Thyroid gland (tissue), 4 donors: ENCODE measurements at places on chromosomes 12 and 14.

DNA sequence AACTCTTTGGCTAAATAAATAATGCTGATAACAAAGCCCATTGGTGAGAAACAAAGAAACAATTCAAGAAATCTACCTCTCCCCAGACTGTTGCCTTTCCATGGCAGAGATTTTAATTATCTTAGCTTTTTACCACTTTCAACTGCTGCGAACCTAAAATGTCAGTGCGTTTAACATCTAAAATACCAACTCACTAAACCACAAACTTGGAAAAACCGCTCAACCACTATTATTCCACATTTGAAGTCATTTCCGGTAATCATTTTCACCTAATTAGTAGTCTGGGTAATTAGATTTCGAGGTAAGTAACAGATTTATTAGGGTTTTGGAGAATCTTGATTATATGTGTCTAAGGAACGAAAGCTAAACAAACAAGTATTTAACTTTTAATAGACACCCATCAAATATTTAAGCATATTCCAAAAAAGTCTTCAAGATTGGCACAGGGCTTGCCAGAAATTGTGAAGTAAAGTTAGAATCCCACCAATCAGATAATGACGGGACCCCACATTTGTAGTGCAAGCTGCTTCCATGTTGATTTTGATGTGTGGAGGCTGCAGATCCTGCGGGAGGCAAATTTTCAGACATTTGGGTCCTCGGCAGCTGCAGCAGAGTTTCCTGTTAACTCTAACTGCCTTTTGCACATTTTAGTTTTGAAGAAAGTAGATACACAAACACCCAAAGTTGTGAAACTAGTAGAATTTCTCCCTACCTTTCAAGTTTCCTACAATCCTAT, 4.1 kb downstream of the OTX2 start:
- no peak overlapping the region for H3K4me3 ChIP-seq
- DNase-seq = no peak
- peaks cover 17% of the 10 kb centered on the region for H3K4me1 ChIP-seq

GRCh38 chr12:120121766-120122293, 5.3 kb upstream of the RAB35 start:
- H3K27me3 ChIP-seq = no peaks in the 10 kb centered on the region
- no peak overlapping the region for H3K27ac ChIP-seq
- peaks cover 14% of the 10 kb centered on the region for H3K4me1 ChIP-seq
- H3K4me3 ChIP-seq = no peak overlapping the region

DNA sequence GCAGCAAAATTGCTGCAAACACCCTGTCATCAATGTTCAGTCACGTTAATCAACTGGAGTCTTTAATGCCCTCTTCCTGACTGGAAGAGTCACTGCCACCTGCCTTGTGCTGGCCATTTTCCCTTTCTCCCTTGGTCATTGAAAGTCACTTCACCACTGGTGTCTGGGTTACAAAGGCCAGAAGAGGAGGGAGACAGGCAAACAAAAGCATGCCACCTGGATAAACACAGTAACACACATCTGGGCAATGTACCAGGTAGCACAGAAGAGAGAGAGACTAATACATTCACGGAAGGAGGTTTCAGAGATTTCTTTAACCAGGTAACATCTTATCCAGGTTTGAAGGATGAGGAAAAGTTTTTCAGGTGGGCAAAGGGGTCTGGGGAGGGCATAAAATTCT, 32.7 kb downstream of the GPHB5 start:
- no peaks in the 10 kb centered on the region for H3K27me3 ChIP-seq
- no peak overlapping the region for H3K27ac ChIP-seq
- H3K4me1 ChIP-seq = no peaks in the 10 kb centered on the region
- no peak overlapping the region for H3K4me3 ChIP-seq
- DNase-seq = no peak

- no peaks in the 10 kb centered on the region for H3K4me1 ChIP-seq
- DNase-seq = no peak
- H3K36me3 ChIP-seq = no peaks in the 10 kb centered on the region
- no peaks in the 10 kb centered on the region for H3K27me3 ChIP-seq
Observed at GRCh38 chr12:111822886-111823285, 19.1 kb upstream of the MAPKAPK5 start.

DNA sequence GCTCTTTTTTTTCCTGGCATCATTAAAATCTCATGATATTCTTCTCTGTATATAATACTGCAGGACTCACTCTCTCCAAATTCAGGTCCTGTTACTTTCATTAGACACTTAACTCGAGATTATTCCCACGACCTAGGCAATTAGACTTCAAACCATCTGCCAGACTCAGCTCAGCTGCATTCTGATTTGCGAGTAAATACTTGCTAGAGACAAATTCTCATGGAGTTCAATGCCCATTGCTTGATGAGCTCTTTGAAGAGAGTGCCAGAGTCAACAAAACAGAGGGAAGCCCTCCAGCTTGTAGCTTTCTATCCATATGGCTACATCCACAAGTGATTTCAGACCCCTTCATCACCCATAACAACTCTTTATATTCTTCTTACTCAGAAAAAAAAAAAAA, 88.3 kb downstream of the GTF2A1 start:
- DNase-seq = no peak
- H3K36me3 ChIP-seq = no peaks in the 10 kb centered on the region
- H3K4me3 ChIP-seq = no peak overlapping the region
- no peaks in the 10 kb centered on the region for H3K27me3 ChIP-seq

- peaks cover 43% of the 10 kb centered on the region for H3K4me1 ChIP-seq
- no peaks in the 10 kb centered on the region for H3K36me3 ChIP-seq
- peak; percentile 85 for DNase-seq
- H3K27ac ChIP-seq = peak within 1 kb of the TSS; percentile 96
Observed at GRCh38 chr14:91113829-91114078, at the start of gene DGLUCY. DGLUCY (plus strand) TSS chr14:91114073; CDS start chr14:91160295, 46,222 bp downstream.

GRCh38 chr12:46908236-46908935, 82.6 kb upstream of the SLC38A4 start:
- no peaks in the 10 kb centered on the region for H3K36me3 ChIP-seq
- H3K4me3 ChIP-seq = no peak overlapping the region
- no peak for DNase-seq
- H3K4me1 ChIP-seq = no peaks in the 10 kb centered on the region

- no peaks in the 10 kb centered on the region for H3K36me3 ChIP-seq
- H3K27me3 ChIP-seq = no peaks in the 10 kb centered on the region
- no peaks in the 10 kb centered on the region for H3K4me1 ChIP-seq
- H3K27ac ChIP-seq = no peak overlapping the region
- no peak for DNase-seq
- H3K4me3 ChIP-seq = no peak overlapping the region
Observed at GRCh38 chr12:70217416-70217815, 25.8 kb upstream of the CNOT2 start.

GRCh38 chr12:128698301-128698972, 125.3 kb downstream of the SLC15A4 start:
- H3K4me1 ChIP-seq = no peaks in the 10 kb centered on the region
- H3K36me3 ChIP-seq = no peaks in the 10 kb centered on the region
- H3K4me3 ChIP-seq = no peak overlapping the region
- H3K27ac ChIP-seq = no peak overlapping the region

DNA sequence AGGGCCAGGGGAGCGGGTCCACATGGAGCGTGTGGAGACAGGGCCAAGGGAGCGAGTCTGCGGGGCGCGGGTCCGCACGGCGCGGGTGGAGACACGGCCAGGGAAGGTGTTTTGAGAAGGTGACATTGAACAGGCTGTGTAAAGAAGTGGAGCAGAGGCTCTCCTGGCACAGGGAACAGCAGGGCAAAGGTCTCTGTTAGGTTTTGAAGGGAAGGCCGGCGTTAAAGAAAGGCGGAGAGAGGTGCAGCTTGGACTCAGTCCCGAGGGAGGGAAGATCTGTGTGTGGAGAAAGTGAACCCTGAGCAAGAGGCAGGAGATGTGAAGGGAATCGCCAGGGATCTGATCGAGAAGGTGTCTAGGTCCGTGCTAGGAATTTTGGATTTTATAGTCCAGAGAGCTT, 1.8 kb downstream of the PXMP2 start:
- H3K4me3 ChIP-seq = no peak overlapping the region
- H3K27me3 ChIP-seq = no peaks in the 10 kb centered on the region
- H3K4me1 ChIP-seq = peaks cover 6% of the 10 kb centered on the region

- no peaks in the 10 kb centered on the region for H3K27me3 ChIP-seq
- H3K4me1 ChIP-seq = peaks cover 60% of the 10 kb centered on the region
- H3K36me3 ChIP-seq = peaks cover 11% of the 10 kb centered on the region
- no peak overlapping the region for H3K4me3 ChIP-seq
Observed at GRCh38 chr12:8036346-8036745, 3.8 kb downstream of the FOXJ2 start.

DNA sequence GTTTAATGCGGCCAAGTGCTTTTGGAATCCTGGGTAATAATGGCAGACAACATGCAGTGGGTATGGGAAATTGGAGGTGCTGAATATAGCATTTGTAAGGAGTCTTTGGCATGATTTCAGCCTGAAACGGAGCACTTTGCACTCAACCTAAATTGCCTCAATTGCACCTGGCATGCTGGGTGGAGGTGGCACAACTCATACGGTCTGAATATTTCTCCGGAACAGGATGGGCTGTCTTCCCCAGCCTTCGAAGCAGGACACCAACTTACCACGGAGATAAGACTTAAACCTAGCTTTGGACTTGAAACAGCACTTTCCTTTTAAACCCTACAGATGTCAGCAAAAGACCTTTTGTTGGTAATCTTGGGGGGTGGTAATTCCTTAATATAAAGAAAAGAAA, 153.7 kb upstream of the SRRM4 start:
- H3K27me3 ChIP-seq = no peaks in the 10 kb centered on the region
- H3K4me1 ChIP-seq = no peaks in the 10 kb centered on the region
- H3K36me3 ChIP-seq = no peaks in the 10 kb centered on the region
- H3K27ac ChIP-seq = no peak overlapping the region
- no peak for DNase-seq

GRCh38 chr14:62053188-62053587, 291.0 kb downstream of the SNAPC1 start:
- DNase-seq = no peak
- H3K27me3 ChIP-seq = no peaks in the 10 kb centered on the region
- H3K36me3 ChIP-seq = no peaks in the 10 kb centered on the region
- no peak overlapping the region for H3K4me3 ChIP-seq
- no peak overlapping the region for H3K27ac ChIP-seq

GRCh38 chr12:76879710-76880518, 1.1 kb upstream of the CSRP2 start:
- H3K36me3 ChIP-seq = no peaks in the 10 kb centered on the region
- no peaks in the 10 kb centered on the region for H3K27me3 ChIP-seq
- peak overlapping the region; percentile 93 for H3K4me3 ChIP-seq
- no peak for DNase-seq
- peaks cover 15% of the 10 kb centered on the region for H3K4me1 ChIP-seq
- H3K27ac ChIP-seq = peak overlapping the region; percentile 85

DNA sequence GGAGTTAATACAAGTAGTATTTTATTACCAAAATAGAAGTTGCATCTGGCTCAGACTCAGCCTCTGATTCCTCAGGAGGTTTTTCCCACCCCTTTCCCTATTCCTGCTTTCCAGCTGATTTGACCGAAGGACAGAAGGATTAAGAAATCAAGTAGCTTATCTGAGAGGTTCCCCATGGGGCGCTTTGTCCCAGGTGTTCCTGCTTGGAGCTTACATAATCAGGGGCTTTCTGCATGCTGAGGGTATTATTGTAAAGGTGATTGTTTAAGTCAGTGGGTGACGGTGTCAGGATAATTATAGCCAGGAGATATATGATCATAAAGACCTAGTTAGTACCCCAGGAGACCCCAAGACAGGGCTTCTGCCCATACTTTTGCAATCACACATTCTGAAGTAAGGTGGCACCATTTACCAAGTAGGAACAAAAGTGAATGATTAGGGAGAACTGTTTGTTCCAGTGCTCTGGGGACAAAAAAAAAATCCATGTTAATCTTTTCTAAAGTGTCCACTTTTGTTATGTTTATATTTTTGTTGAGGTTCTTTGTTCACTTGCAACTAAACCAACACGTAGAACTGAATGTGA, 921.3 kb downstream of the NRXN3 start:
- no peaks in the 10 kb centered on the region for H3K36me3 ChIP-seq
- no peak overlapping the region for H3K27ac ChIP-seq
- no peak for DNase-seq
- no peaks in the 10 kb centered on the region for H3K4me1 ChIP-seq

- H3K27ac ChIP-seq = no peak overlapping the region
- H3K4me3 ChIP-seq = no peak overlapping the region
- H3K4me1 ChIP-seq = no peaks in the 10 kb centered on the region
- no peaks in the 10 kb centered on the region for H3K27me3 ChIP-seq
- no peak for DNase-seq
- H3K36me3 ChIP-seq = no peaks in the 10 kb centered on the region
Observed at GRCh38 chr12:47980197-47980596, 16.8 kb downstream of the TMEM106C start.
